Fibroblast of lung (primary cell): ENCODE measurements at places on chromosomes 6 and 20. TPM values are rescaled to one million over a fixed set of nuclear protein-coding genes. Genes with fewer than 3 reads are reported as not detected.

- DNase-seq, result no peak
These were observed 164.3 kb upstream of the PROKR2 start for GRCh38 chr20:5480824-5481600.

DNA sequence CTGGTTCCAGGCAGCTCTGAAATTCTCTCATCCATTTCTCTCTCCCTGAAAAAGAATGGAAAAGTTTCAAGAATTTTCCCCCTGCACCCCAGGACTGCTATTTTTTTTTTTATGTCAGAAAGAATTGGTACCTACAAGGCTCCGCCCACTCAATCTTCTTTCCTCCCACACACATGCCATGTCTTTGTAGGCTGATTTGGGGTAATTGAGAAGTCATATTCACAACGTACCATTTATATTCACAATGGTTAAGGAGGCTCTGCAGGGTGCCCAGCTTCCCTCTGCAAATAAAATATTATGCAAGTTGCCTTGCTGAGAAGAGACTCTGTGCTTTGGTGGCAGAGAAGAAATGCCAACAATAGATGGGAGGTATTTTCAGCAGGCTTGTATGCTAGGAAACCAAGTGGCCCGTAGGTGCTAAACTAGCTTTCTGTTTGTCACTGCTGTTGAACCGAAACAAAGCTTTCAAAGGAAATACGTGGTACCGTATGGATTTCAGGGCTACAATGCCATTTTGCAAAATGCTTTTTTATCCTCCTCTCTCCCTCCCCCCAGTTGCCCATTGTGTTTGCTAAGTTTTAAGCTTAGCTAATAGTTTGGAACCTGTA lies 150.0 kb downstream of the PHACTR1 start:
- no peak for DNase-seq

DNA sequence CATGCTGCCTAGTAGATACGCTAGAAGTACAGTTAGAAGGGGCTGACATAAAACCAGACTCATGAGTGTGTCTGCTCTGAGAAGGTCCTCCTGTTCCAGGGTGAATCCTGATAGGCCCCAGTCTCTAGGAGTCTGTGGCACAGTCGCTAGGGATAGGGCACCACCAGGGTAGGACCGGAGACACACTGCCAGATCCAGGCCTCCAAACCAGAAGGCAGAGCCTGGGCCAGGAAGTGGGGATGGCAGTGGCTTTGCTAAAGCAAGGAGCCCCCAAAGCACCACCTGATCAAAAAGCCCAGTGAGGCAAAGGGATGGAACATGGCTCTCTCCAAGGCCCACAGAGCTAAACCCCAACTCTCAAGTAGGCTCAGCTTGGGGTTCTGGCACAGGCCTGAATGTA lies 21.6 kb downstream of the MDGA1 start:
- DNase-seq, result no peak

- no peak for DNase-seq
These were observed 13.6 kb upstream of the SLCO4A1 start for GRCh38 chr20:62628691-62629090.

- no peak for DNase-seq
These were observed 1278.4 kb upstream of the GJE1 start for GRCh38 chr6:140854318-140854717.

Gene COL19A1
- total RNA-seq, result under 0.01 TPM in 1 of 2 replicates, not detected in the other

Gene RALY
- 54.2 and 57.1 TPM in 2 replicates for total RNA-seq

Gene DCBLD1
- 44.4 and 53.7 TPM in 2 replicates for total RNA-seq

Gene ELOVL2
- under 0.01 and 1.0 TPM in 2 replicates for total RNA-seq
